ENCODE measurements at places on chromosomes 3 and 15.
A peak's percentile ranks its signal among the peaks of the same experiment; 100 is the strongest.

DNA sequence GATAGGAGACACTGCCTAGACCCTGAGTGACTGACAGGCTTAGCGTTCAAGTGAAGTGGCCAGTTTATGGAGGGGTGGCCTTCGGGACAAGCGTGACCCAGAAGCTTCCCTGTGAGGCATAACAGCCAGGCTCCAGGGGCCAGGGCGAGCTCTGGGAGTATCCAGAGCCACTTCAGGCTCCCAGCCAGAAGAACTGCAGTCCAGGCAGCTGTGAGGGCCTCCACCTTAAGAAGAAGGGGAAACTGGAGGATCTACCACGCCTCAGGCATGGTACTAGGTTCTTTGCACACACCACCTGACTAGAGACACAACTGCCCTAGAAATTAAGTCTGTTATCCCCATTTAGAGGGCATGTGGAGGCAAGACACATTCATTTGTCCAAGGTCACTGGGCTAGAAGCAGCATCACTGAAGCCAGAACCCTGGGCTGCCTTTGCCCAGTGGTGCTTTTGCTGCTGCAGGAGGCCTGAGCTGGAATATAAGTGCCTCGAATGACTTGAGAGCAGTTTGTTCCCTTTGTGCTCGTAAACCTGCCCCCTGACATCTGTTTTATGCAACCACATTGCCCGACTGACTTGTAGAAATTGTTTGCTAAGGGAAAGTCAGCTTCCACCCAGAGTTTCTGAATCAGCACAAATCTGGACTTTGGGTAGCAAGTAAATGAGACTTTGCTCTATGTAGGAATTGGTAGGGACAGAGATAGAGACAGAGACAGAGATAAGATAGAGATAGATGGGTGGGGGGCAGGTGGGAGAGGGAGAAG lies 23.3 kb downstream of the RASGRF1 start:
- DNase-seq = no peak

DNA sequence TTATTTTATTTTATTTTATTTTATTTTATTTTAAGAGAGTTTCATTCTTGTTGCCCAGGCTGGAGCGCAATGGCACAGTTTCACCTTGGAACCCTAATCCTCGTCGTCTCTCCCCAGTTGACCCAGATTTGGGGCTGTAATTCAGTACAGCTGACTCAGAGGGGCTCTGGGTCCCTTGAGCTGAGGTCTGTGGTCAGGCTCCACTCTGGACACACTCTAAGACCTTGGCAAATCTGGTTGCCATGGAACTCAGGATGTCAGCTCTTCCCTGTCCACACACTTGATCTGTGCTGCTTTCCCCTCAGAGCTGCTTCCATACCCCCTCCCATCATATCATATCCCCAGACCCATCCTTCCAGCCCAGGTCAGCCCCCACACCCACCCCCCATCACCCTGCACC lies 675 bp upstream of the CYP11A1 start:
- DNase-seq = no peak

DNA sequence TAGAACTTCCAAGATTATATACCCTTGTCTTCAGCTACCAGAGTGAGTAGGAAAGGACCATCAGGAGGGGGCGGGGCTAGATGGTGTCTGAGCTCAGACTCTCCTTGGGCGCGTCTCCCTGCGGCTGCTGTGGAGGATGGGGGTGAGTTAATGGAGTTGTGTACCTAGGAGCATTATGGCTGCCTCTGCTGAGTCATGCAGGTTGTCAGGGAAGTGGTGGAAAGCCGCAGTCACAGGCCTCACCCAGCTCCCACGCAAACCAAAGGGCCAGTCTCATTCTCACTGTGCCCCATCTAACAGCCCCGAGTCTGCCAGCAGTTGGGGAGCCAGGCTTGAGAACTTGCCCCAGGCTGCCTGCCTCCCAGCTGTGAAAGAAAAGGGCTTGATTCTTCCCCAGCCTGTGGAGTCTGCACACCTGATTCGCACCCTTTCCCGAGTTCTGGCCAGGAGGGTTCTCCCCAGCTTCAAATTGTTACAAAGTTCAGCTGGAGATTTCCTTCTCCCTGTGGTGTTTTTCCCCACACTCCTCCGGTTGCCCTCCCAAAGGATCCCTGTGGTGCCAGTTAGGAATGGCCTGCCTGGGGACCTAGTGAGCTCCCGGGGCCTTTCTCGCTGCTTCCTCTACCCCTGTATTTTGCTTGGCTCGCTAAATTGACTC lies 143.3 kb downstream of the HCN4 start:
- no peak for DNase-seq

GRCh38 chr3:139291276-139292051 lies 52.4 kb upstream of the MRPS22 start:
- no peak for DNase-seq

- no peak for DNase-seq
Observed at GRCh38 chr3:131518680-131519079, 15.9 kb upstream of the MRPL3 start.

- DNase-seq = no peak
Observed at GRCh38 chr3:48268936-48269561, 28.1 kb downstream of the ZNF589 start.

DNA sequence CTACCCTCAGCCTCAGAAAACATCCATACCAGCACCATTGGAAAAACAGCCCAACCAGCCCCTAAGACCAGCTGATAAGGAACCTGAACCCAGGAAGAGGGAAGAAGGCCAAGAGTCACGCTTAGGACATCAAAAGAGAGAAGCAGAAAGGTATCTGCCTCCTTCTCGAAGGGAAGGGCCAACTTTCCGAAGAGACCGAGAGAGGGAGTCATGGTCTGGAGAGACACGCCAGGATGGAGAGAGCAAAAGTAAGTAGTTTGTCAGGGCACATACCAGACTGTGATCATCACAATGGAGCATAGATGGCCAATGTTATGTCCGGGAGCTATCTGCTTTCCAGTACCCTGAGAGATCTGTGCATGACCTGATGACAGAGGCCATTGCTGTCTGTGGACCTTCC lies 31.0 kb upstream of the RBM5 start:
- no peak for DNase-seq

- no peak for DNase-seq
Observed at GRCh38 chr3:62260655-62261054, 112.7 kb downstream of the FEZF2 start.

GRCh38 chr3:134904776-134905646 lies 110.0 kb downstream of the EPHB1 start:
- DNase-seq = no peak

GRCh38 chr3:35745802-35746484 lies 106.6 kb downstream of the ARPP21 start:
- no peak for DNase-seq

DNA sequence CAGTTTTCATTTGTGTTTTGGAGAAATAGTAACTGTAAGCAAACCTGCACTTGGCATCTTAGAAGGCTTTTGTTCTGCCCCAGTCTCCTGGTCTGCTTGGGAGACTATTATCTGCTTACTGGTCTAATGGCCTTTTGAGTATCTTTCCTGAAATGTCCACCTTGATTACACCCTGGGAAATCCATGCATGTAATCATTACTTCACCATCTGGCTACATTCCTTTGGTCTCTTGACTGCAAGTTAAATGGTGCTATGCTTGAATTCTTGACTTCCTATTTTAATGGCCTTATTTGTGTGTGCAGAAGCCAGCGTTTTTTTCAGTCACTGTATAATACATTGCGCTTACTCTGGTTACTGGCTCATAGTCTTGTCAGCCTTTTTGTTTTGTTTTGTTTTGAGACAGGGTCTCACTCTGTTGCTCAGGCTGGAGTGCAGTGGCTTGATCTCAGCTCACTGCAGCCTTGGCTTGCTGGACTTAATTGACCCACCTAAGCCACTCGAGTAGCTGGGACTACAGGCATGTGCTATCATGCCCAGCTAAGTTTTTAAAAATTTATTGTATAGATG lies 30.0 kb downstream of the CHD2 start:
- DNase-seq = no peak

DNA sequence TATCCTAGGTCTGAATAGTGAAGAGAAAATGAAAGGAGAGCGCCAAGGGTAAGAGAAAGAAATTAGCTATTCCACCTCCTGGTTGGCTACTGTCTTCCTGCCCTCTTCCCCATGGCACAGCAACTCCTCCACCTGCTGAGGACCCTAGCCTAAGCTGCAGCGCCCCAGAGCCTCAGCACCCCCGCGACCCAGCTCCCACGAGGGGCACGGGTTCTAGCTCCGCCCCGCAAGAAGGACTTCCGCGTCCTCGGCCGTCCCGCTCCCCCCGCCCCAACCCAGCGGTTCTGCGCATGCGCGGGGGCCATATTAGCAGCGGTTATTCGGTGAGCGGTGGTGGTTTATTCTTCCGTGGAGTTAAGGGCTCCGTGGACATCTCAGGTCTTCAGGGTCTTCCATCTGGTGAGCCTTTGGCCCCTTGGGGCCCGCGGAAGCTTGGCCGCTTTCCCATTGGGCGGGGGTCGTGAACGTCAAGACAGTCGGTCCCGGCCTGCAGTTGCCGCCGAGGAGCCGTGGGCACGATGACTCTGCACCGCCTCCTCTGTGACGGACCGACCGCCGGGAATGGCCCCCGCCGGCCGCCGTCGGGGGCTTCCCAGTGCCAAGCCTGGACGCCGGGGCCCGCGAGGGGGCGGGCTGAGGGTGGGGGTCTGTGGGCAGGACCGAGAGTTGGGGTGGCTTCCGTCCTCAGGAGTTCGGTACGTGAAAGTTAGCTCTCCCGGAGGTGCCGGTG lies at the start of gene PSMA4:
Gene PSMA4, plus strand, starts transcription at position 304 of the 730 bp plus-strand sequence. CDS start 1,484 bp downstream, outside the sequence.
- DNase-seq = peak; percentile 94

DNA sequence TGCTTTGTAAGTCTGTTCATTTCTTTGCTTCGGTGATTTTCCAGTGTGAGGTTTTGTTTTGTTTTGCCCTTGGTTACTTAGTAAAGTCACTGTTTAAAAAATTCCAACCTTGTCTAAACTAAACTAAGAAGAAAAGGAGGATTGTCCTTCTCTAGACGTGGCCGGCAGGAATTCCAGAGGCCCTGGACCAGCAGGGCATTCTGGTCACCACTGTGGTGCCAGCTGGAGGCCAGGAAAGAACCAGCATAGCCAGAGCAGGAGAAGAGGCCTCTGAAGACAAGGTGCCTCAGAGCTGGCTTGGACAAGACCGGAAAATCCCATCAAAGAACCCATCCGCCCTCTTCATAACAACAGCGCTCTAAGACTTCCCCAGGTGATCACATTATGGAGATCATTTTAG lies 8.2 kb downstream of the PLOD2 start:
- DNase-seq = no peak

- no peak for DNase-seq
Observed at GRCh38 chr3:20043396-20043795, 3.1 kb downstream of the KAT2B start.

- no peak for DNase-seq
Observed at GRCh38 chr3:33194303-33194702, 24.3 kb downstream of the SUSD5 start.

GRCh38 chr3:44861412-44862225 lies at the start of gene TMEM42:
TSS of gene TMEM42 (plus strand) at chr3:44861912. CDS start at chr3:44861925, 13 bp downstream.
- DNase-seq = peak; percentile 93

DNA sequence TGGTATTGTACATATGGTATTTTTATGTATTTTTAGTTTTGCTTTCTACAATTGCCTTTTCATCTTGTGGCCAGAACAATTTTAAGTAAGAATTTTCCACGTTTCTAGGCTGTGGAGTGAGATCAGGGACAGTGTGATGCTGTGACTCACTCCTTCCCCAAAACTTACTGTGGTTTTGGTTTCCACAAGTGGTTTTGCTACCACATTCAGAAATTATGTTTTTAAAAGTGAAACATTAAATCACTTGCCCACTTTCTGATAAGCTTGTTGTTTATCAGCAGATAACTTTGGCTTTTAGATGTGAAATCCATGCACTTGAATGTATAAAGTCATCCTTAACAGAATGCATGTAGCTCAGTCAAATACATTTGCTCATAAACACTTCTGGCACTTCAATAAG lies 192.2 kb upstream of the THRB start:
- no peak for DNase-seq

DNA sequence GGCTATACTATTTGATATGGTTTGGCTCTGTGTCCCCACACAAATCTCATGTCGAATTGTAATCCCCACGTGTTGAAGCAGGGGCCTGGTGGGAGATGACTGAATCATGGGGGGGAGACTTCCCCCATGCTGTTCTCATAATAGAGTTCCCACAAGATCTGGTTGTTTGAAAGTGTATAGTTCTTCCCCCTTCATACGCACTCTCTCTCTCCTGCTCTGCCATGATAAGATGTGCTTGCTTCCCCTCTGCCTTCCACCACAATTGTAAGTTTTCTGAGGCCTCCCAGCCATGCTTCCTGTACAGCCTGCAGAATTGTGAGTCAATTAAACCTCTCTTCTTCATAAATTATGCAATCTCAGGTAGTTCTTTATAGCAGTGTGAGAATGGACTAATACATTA lies 290.1 kb upstream of the CHRM5 start:
- DNase-seq = no peak

GRCh38 chr3:170178651-170179050 lies 2.9 kb downstream of the PHC3 start:
- DNase-seq = no peak

GRCh38 chr3:197949191-197949777 lies 706 bp upstream of the RPL35A start:
- no peak for DNase-seq

GRCh38 chr3:59138966-59139365 lies 89.1 kb upstream of the CFAP20DC start:
- DNase-seq = no peak

DNA sequence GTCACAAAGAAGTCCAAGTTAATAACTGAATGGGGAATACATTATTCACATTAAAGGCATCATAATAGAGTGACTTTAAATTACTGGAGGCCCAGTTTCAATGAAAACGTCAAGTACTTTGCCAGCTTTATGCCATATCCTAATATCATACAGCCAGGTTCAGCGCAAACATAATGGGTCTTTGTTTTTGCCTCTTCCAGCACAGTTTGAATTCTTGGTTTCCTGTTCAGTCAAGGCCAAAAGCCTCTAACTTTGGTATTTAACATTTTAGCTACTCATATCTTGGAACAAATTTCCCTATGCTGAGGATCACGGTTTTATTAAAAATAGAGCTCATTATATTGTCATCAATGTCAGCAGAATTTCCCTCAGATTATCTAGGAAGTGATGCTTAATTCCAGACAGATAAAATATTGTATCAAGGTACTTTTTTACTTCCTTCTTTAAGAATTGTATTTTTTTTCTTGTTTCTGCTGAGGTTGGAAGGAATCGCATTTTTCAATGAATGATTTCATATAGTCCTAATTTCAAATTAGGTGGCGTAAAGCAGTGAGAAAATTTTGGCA lies 269.2 kb downstream of the THRB start:
- no peak for DNase-seq

GRCh38 chr15:85805420-85805819 lies 10.7 kb upstream of the KLHL25 start:
- no peak for DNase-seq

GRCh38 chr15:29102911-29103823 lies 166.5 kb downstream of the NSMCE3 start:
- DNase-seq = no peak

- DNase-seq = no peak
Observed at GRCh38 chr3:11186771-11187191, 32.5 kb downstream of the HRH1 start.

GRCh38 chr3:134795746-134796280 lies 753 bp downstream of the EPHB1 start:
- DNase-seq = no peak

DNA sequence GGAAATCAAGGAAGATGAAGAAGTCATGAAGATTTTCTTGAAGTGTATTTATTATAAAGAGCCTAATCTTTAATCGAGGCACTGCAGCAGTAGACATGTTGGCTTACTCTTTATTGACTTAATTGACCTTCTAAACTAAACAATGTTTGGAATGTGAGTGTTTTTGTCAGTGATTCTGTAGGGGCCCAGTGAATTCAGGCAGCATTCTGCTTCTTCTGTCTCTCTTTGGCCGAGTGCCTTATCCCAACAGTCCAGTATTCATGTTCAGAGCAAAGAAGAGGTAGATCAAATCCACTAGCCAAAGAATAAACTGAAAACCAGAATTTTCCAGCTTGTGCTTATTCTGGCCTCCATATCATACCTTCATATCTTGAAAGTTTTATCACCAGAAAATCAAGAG lies 55.7 kb downstream of the RLBP1 start:
- DNase-seq = no peak

All from NCI-H526 (cell line).